T follicular helper cell (primary cell): ENCODE measurements at places on chromosomes 6 and 20.

DNA sequence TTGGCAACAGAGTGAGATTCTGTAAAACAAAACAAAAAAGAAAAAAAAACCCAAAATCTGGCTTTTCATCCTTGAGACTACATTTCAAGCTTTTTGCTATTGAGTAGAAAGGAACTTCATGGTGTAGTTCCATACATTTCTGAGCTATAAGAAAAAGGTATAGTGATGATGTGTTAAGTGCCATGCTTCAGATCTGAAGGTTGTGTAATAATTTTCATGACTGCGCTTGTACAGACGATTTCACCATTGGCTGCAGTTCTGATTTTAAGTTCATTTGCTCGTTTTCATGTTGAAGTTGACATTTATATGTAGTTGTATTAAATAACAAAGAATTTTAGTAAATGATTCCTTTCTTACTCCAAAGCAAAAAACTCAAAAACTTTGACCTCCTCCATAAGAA lies 247.6 kb downstream of the ARID1B start:
- no peak for DNase-seq

GRCh38 chr6:79544939-79545450 lies 7.8 kb upstream of the LCA5 start:
- DNase-seq: no peak

DNA sequence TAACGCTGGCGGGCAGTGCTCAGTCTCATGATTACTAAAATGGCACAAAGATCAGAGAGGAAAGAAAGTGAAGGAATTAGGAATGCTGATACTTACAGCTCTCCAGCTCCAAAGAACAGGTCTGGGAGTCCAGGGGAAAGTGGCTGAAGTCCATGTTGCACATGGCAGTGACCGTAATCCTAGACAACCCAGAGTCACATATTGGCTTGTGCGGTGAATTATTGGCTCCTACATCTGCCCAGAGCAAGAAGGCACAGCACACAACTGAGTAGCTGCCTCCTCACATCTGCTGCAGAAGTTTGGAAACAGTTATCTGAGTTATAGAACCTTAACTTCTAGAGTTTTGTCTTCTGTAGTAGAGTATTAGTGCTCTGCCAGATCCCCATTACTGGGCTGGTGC lies 47.2 kb downstream of the GABRR2 start:
- DNase-seq: no peak

DNA sequence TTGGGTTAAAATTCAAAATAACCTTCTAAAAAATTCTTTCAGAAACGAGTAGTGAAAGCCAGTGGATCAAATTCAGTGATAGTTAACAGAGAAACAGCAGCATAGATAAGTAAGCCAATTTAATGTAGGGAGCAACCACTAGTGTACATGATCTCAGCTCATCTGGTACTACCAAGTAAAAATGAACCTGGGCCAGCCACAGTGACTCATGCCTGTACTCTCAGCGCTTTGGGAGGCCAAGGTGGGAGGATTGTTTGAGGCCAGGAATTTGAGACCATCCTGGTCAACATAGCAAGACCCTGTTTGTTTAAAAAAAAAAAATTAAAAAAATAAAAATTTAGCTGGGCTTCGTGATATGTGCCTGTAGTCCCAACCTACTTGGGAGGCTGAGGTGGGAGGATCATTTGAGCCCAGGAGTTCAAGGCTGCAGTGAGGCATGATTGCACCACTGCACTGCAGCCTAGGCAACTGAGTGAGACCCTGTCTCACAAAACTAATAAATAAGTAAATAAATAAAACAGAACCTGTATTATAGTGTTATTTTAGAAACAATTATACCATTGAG lies 32.4 kb downstream of the CBFA2T2 start:
- no peak for DNase-seq

DNA sequence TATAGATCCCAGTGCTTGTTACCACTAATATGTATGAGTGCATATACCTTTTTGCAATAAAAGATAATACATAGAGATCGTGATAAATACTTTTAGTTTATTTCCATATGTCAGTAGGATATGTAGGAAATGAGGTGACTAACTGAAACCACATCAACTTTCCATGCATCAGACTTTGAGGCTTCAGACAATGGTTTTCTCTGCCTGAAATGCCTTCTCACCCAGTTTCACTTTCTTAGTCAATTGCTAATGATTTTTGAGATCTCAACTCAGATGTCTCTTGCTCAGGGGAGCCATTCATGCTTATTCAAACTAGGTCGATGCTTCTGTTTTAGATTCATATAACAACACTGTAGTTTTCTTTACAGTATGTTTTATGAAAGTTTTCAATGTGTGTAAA lies 626.6 kb upstream of the ADGRB3 start:
- DNase-seq: no peak

DNA sequence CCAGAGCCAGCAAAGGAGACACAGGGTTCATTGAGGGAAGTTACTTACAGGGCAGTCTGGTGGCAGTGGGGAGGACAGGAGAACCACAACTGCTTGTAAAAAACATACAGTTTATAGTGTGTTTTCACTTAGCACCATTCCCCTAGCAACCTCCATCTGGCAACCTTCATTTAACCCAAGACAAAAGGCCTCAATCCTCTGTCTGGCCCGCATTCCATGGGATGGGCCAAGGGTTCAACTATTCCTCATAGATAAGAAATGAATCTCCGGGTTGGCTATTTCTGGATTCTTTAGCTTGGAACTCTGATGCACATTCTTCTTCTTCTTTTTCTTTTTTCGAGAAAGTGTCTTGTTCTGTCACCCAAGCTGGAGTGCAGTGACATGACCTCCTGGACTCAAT lies 26.3 kb upstream of the FYN start:
- no peak for DNase-seq

DNA sequence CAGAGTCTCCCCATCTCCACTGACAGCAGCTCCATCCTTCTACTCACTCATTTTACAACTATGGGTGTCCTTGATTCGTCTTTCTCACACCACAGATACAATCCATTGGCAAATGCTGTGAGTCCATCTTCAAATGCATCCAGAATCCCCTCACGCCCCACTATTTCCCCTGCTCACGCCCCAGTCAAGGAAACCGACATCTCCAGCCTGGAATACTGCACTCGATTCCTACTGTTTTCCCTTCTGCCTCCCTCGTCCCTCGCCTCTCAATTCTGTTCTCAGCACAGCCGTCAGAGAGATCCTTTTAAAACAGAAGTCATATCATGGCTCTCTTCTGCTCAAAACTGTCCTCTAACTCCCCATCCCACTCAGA lies 4.7 kb downstream of the HLA-B start:
- DNase-seq: no peak

GRCh38 chr20:48143435-48144081 lies 358.3 kb upstream of the SULF2 start:
- no peak for DNase-seq

DNA sequence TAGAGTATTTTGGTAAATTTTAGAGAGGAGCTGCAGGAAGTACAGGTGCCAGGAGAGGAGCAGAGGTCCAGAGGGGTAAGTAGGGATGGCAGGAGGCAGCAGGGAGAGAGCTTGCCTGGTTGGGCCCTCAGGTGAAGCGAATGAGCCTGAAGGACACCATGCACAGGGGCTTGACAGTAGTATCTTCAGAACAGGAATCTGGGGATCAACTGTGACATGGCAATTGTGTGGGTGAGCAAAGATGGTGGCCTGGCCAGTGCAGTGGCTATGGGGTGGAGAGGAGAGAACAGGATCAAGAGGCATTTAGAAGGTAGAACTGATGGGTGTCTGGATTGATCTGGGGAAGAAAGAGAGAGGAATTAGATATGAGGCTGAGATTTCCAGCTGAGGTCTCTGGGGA lies 68.7 kb upstream of the RNF24 start:
- DNase-seq: no peak

GRCh38 chr6:20173833-20174792 lies 38.2 kb downstream of the MBOAT1 start:
- DNase-seq: no peak

DNA sequence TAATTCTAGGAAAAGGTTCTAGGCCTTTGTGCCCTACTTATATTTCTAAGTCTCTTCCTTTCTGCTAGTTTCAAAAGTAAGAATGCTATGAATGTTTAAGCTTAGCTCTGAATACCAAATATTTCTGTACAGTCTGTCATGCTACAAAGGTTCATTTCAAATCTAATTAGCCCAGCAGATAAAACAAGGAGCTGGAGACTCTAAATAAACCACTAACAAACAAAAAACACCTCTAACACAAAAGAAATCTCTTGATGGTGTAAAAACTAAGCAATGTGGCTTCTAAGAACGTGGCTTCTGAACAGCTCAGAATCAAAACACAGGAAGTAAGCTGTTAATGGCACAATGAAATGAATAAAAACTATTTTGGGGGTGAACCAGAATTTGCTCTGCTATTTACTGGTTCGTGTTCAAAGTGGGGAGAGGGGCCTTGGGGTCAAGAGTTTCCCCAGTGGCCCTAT lies 198.3 kb downstream of the BCAS1 start:
- DNase-seq: no peak

DNA sequence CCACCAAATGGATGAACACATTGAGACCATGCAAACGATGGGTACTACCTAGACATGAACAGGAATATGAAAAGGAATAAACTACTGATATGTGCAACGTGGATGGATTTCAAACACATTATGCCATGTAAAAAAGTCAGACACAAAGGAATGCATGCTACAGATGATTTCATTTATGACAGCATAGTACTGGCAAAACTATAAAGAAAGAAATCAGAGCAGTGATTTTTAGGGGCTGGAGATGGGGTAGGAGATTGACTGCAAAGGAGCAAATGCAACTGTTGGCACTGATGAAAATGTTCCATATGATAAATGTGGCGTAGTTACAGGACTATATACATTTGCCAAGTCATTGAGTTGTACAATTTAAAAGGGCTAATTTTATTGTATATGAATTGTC lies 13.4 kb upstream of the COL12A1 start:
- no peak for DNase-seq

DNA sequence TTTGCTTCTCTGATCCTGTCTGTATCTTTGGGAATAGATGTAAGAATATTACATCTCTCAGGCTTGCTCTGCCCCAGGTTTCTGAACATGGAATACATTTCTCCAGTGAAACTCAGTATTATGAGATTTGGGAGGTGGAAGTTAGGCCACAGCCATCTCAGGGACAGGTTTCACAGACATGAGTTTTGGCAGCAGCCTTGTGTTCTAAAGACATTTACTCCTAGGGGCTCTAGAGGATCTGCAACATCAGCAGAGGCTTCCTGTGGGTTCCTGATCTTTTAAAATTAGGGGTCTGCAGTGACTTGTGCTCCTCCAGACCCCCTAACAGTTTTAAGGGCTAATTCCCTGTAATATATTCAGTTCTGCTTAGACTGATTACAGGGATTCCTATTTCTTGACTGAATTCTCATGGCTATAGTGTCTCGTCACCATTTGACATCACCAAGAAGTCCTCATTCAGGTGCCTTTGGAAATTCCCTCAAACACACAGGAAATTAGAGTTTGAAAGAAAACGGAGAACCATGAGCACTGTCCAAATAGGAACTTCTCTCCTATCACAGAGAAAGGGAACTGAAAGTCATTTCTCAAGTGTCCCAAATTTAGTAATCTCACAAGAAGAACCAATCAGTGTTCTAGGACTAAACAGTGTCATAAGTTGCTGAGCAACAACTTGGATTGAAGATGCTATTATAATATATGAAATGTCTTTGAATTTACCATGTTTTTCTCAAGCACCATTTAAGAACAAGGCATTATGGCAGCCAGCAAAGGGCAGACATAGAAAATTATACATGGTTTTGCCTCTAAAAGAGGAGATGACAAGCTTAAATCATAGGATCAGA lies 2.5 kb upstream of the HLA-DRA start:
- no peak for DNase-seq

GRCh38 chr6:91487696-91488392 lies 901.0 kb upstream of the MAP3K7 start:
- DNase-seq: no peak

DNA sequence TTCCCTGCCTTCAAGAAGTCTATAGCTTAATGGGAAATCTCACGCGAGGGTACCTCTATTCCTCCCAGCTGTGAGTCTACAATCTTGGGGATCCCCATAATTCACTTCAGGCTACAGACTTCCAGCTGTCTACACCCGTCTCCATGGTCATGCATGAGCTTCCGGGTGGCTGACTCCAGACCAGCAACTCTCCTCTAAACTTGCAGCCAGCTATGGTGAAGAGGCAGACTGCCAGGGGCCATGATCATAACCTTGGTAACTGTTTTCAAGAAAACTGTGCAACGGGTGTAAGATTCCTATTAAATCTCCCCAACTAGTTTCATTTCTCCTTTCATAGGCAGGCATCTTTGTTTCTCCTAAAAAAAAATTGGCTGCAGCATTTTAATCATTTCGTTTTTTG lies 534.4 kb upstream of the CHD6 start:
- DNase-seq: no peak

GRCh38 chr20:58651559-58651945 lies 469 bp downstream of the STX16 start:
- no peak for DNase-seq

DNA sequence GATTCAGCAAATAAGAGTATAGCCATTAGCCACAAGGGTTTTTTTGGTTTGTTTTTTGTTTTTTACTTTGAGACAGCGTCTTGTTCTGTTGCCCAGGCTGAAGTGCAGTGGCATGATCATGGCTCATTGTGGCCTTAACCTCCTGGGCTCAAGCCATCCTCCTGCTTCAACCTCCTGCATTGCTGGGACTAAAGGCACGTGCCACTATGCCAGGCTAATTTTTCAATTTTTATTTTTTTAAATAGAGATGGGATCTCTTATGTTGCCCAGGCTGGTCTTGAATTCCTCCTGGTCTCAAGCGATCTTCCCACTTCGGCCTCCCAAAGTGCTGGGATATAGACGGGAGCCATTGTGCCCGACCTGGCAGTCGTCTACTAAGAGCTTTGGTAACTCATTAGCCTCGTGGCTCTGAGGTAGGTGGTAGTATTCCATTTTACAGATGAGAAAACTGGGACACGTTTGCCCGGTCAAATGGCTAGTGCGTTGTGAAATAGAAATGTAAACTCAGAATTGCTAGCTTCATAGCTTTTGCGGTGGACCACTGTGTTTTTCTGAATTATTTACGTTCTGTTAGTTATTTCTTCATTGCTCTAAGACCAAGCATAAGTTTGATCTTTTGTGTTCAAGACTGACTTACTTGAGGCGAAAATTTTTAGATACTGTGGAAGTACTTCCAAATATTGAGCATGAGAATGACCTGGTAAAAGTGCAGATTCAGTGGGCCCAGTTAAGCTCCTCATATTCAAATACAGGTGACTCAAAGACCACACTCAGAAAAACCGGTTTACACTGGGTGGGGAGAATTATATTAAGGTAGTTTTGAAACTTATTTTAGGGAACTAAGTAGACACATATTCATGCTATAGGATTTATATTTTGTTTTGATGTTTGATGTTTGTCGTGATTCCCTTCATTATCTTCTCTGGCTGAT lies 2.1 kb downstream of the PANK2 start:
- no peak for DNase-seq

- DNase-seq: no peak
These were observed 156.5 kb downstream of the SH3BGRL2 start for GRCh38 chr6:79787626-79788025.

- DNase-seq: no peak
These were observed 41.4 kb downstream of the TRMT6 start for GRCh38 chr20:5908981-5909380.

GRCh38 chr20:9412309-9412708 lies 102.1 kb upstream of the LAMP5 start:
- no peak for DNase-seq

GRCh38 chr20:50837532-50838321 lies 42.9 kb downstream of the BCAS4 start:
- DNase-seq: no peak

- no peak for DNase-seq
These were observed 46.2 kb downstream of the PANK2 start for GRCh38 chr20:3935295-3935955.

GRCh38 chr6:44028789-44029310 lies 98.4 kb downstream of the MRPL14 start:
- no peak for DNase-seq
